ENCODE measurements at places on chromosomes 4 and X. TPM values are rescaled to one million over a fixed set of nuclear protein-coding genes. Genes with fewer than 3 reads are reported as not detected.

The GPR119 gene
- not detected for total RNA-seq

The HSFX3 gene
- total RNA-seq, result not detected

The SPACA5 gene
- total RNA-seq, result not detected

The GABRB1 gene
- 4.4 TPM for total RNA-seq

The VCX2 gene
- not detected for total RNA-seq

The UBL4A gene
- total RNA-seq, result 44.4 TPM

The MAGEB10 gene
- not detected for total RNA-seq

DNA sequence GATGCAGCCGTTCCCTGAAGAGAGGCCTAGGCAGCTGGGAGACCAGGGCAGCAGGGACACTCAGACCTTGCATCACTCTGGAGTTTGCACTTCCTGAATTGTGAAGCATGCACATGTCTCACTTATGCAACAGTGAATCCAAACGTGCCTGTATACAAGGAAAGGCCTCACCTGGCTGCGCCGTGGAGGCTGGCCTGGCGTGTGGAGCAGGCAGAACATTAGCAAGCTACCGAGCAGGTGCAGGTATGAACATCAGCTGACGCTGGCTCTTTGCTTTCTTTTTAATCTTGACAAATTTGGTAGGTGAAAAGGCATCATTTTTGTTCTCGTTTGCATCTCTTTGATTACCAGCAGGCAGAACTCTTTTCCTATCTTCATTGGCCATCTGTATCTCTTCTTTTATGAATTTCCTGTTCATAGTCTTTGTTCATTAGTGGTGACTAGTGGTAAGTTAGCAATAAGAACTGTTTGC is 37.1 kb upstream of the IRAK1 start:
- DNase-seq, result no peak

- DNase-seq, result peak; percentile 54
Observed at GRCh38 chr4:242121-242848, 63.0 kb downstream of the ZNF732 start.

GRCh38 chr4:112082954-112083586 is 62.2 kb upstream of the FAM241A start:
- DNase-seq, result no peak

DNA sequence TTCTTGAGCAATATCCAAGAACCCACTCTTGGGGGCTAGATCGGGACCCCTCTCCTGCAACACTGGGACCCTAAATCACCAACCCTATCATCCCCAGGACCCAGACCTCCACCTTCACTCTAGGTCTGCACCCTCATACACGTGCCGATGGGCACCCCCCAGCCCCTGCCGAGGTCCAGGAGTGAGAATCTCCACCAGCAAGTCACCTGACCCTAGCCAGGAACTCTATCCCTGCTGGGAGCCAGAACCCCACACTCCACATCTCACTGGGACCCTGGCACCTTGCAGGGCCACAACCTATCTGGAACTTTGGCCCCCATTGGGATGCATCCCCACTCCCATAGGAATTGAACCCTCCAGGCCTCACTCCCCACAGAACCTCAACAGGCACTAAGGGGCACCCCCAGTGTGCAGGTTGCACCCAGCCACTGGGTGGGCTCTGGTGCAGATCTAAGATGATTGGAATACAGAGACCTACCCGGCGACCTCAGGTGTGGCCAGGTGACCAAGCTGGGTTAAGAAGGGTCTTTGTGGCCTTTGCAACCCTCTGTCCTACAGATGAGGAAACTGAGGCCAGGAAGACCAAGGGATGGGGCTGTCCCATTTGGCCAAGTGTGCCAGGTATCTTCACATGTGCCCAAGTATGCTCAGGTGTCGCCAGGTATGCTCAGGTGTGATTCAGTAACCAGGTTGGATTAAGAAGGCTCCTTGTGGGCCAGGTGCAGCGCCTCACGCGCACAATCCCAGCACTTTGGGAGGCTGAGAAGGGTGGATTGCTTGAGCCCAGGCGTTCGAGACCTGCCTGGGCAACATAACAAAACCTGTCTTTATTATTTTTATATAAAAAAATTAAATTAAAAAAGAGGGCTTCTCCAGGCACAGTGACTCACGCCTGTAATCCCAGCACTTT is 3.1 kb upstream of the DHRSX start:
- no peak for DNase-seq

DNA sequence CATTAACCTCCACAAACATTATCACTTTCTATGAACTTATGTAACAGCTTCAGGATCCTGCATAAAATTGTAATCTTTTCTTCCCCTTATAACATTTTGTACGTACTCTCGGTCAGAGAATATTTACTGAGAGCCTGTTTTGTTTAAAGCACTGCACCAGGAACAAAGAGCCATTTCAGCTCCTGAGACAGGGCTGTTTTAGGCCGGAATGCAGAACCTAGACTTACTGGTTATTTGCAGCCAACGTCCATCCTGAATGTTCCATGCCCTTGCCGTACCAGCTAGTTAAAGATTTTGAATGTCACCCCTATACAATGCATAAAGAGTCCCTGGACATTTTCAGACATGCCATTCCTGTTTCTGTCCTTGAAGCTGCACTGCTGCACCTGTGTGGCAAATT is 248.8 kb downstream of the PCDH7 start:
- DNase-seq, result no peak

- no peak for DNase-seq
Observed at GRCh38 chr4:145882604-145883003, 56.0 kb downstream of the ZNF827 start.

GRCh38 chr4:100557306-100557705 is 39.5 kb upstream of the EMCN start:
- DNase-seq, result no peak

DNA sequence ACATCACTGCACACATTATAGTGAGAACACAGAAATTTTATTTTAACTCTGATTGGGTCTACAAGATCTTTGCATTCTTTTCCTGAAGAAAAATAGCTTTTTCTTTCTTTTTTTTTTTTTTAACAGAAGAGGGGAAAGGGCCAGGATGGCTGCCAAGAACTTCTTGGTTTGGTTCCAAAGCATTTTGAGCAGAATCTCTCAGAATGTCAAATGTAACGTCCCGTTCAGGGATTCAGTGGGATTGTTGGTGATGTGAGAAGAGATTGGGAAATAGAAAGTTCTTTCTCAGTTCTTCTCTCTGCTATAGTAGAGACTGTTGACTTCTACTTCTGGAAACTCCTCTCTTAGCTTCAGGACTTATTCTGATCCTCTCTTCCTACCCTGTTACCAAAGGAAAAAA is 70.9 kb upstream of the CBR4 start:
- no peak for DNase-seq

- no peak for DNase-seq
Observed at GRCh38 chr4:87405211-87405820, 14.3 kb upstream of the HSD17B11 start.

GRCh38 chr4:141541851-141542250 is 94.5 kb upstream of the IL15 start:
- DNase-seq, result no peak

GRCh38 chr4:168240821-168241220 is 77.7 kb downstream of the DDX60 start:
- no peak for DNase-seq

- DNase-seq, result no peak
Observed at GRCh38 chr4:184309241-184310170, 91.8 kb upstream of the ENPP6 start.

GRCh38 chr4:127045861-127046260 is 586.9 kb upstream of the INTU start:
- DNase-seq, result no peak
